NCI-H1417 treated with DMSO at 0.1 percent for 48 hours (cell line): ENCODE measurements at places on chromosomes 1 and 21.

GRCh38 chr1:247415423-247416361 lies at the start of gene NLRP3:
TSS of gene NLRP3 (plus strand) at chr1:247416173. CDS start at chr1:247418801, 2,628 bp downstream.
- DNase-seq: no peak

- no peak for DNase-seq
These were observed 119.2 kb downstream of the DMRTB1 start for GRCh38 chr1:53578358-53578757.

- no peak for DNase-seq
These were observed 109.7 kb downstream of the PPIAL4G start for GRCh38 chr1:148373192-148373925.

DNA sequence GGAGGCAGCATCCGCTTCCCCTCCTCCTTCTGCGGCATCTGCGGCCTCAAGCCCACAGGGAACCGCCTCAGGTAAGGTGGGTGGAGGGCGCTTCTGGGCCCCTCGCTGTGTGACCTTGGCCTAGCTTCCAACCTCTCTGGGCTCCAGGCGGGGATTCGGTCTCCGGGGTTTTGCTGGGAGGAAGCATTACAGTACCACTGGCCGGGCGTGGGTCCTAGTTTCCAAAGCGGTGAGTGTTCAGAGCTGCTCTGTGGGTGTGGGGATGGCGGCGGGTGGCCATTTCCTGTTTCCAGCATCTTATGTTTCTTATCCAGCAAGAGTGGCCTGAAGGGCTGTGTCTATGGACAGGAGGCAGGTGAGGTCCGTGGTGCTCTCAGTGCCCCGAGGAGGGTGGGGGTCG lies 11.6 kb downstream of the FAAH start:
- DNase-seq: no peak

GRCh38 chr1:177315761-177316160 lies 145.0 kb downstream of the BRINP2 start:
- no peak for DNase-seq

DNA sequence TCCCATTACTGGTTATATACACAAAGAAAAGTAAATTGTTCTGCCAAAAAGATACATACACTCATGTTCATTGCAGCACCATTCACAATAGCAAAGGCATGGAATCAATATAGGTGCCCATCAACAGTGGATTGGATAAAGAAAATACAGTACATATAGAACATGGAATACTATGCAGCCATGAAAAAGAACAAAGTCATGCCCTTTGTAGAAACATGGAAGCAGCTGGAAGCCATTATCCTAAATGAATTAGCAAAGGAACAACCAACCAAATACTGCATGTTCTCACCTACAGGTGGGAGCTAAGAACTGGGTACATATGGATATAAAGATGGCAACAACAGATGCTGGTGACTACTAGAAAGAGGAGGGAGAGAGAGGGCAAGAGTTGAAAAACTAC lies 132.6 kb downstream of the PLD5 start:
- DNase-seq: no peak

GRCh38 chr1:104855550-104855949 lies 1105.9 kb downstream of the AMY1C start:
- DNase-seq: no peak

GRCh38 chr1:55580845-55581332 lies 365.7 kb upstream of the USP24 start:
- no peak for DNase-seq

DNA sequence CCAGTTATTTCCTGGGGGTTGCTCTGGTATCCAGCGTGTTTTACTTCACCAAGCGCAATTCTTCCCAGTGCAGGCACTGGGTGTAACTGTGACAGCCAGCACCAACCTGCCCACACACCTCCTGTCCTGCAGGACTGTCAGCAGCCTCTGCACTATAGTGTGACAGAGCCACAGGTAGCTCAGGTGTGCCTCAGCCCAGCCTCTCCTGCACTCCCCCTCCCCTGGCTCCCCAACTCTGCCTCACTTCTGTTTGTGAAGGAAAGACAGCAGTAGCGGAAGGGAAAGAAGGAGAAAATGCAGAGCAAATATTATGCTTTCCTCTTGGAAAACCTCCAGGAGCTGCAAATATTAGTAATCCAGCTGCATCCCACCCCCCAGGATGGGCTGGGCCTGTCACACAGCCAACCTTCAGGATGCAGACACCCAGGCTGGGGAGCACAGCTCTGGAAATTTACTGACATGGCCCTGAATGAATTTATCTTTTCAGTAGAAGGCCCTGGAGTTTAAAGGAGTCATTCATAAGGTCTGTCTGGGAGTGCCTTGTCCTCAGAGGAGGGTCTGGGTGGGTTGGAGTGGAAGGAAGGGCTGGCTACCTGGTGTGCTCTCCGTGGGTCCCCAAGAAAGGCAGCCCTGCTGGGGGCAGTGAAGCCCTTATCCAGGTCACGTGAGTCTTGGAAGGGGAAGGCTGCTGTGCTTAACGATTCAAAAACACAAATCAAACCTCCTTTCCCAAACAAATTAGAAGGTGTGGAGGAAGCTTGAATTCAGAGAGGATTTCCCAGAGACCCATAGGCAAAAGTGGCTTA lies 20.9 kb downstream of the CAPN2 start:
- DNase-seq: no peak

- DNase-seq: no peak
These were observed 501.3 kb downstream of the OMA1 start for GRCh38 chr1:58045094-58045705.

GRCh38 chr1:67144696-67145095 lies 9.9 kb upstream of the C1orf141 start:
- no peak for DNase-seq
